Fibroblast of pulmonary artery (primary cell): ENCODE measurements at places on chromosomes 7 and 10.

GRCh38 chr7:142870147-142870559 is 15.3 kb downstream of the EPHB6 start:
- DNase-seq: no peak

DNA sequence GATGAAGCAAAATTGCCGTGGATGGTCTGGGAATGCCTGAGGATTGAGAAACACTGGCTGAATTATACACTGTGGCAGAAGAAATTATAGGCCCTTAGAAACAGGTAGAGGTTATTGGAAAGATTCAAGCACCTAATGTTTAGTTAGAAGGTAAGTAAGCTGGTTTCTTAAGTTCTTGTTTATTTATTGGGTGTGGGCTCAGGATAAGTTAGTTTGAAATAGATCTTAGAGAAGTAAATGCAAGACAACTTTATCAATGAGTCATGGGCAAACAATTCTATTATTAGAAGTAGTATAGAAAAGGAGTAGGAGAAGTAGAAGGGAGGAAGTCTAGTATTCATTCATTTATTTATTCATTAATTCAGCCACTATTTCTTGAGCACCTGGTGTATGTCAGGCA is 96.5 kb downstream of the KAT6B start:
- DNase-seq: no peak

DNA sequence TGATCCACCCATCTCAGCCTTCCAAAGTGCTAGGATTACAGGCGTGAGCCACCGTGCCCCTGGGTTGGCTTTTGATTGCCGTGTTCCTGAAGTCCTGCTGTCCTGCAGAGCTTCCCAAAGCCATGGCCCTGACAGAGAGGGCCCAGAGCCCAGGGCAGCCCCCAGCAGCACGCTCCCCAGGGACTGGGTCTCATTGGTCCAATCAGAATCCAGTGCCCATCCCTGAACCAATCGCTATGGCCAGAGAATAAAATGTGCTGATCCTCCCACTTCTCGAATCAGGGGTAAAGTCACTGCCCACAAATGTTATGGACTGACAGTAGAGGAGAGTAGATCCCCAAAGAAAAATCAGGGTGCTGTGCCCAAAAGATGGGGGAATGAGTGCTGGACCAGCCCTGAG is 5.0 kb upstream of the C10orf105 start:
- no peak for DNase-seq

DNA sequence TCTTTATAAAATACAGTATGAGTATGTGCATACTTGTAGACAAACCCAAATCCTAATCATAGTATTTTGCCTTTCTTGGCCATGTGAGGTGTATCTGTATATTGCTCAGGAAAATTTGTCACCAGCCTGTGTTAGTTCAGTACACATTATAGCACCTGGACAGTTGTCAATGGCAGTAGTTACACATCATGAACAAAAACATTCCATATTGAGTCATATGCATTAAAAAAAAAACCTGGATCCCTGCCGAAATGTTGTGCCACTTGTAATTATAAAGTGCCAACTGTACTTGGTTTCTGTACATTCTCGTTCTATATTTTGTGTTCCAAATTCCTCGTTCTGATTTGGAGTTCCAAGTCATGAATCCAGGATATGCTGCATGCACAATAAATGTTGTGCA is 410.4 kb downstream of the INHBA start:
- DNase-seq: no peak

DNA sequence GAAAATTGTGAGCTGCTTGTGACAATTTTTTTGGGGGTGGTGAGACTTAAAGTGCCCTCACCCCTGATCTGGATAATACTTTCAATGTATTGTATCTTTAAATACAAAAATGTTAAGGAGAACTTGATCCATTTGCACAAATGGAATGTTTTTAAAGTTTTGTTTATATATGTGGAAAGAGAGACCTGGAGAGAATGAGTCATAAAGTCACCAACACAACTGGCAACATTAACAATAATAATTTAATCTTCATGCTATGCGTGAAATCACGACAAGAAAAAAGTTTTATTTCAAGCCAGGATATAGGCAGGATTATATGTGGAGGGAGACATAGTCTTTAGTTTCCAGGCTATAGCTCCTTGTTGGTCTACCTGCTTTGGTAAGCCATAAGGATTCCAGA is 537.5 kb downstream of the GPAM start:
- DNase-seq: no peak

DNA sequence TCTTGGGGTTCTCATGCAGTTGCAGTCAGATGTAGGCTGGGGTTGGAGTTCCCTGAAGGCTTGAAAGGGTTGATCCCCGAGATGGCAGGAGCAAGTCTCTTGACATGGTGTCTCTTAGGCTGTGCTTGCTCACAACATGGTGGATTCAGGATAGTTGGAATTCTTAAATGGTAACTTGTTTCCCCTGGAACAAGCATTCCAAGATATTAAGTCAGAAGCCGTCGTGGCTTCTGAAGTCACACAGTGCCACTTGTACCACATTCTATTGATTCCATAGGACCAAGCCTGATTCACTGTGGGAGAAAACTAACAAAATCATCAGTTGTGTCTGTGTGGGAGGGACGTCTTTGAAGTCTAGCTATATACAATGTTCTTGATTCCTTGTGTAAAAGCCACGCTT is 3.5 kb upstream of the SLC35B4 start:
- no peak for DNase-seq

DNA sequence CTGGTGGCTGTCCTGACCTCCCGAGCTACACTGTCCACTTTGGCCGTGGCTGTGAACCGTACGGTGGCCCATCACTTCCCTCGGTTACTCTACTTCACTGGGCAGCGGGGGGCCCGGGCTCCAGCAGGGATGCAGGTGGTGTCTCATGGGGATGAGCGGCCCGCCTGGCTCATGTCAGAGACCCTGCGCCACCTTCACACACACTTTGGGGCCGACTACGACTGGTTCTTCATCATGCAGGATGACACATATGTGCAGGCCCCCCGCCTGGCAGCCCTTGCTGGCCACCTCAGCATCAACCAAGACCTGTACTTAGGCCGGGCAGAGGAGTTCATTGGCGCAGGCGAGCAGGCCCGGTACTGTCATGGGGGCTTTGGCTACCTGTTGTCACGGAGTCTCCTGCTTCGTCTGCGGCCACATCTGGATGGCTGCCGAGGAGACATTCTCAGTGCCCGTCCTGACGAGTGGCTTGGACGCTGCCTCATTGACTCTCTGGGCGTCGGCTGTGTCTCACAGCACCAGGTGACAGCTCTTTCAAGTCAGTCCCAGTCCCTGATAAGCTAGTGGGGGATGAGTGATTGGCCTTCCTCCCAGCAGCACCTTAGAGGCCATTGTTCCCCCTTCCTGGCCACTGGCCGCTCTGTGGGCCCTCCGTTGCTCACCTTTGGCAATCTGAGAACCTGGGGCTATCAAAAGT is 3.0 kb downstream of the CHPF2 start:
- no peak for DNase-seq

DNA sequence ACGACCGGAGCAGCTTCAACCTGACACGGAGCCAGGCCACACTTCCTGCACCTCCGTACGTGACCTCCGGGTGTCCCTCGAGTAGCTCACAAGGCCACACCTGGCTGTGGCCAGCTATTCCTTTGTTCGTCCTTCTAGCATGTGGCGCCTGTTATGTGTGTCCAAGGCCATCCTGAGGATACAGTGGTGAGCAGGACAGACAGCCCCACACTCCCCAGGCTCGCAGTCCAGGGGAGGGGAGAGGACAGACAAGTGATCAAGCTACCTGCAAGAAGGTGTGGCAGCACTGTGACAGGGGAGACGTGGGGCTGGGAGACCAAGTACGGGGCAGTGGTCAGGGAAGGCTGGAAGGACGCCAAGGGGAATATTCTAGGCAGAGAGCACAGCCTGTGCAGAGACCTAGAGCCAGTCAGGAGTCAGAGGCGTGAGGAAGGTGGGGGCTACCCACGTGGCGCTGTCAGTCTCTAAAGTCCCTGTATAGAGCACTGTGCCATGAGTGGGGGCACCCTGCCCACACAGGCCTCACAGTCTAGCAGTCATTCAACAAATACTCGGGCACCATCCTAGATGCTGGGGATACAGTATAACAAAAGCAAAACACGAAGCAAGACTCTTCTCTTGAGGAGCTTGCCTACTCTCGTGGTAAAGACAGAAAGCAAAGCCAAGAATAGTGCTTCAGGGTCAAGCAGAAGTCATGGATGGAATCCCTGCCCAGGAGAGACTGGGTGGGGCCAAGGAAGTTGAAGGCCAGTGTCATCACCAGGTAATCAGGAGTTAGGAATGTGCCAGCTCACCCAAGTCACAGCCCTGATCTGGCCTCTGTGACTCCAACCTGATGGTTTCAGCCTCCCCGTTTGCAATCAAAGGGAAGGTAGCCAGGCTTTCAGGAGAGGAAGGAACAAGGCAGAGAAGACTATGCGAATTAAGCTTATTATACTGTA is 58.6 kb downstream of the PROSER2 start:
- no peak for DNase-seq

- DNase-seq: peak; percentile 7
Observed at GRCh38 chr7:121262221-121262620, 66.6 kb upstream of the WNT16 start.

- DNase-seq: peak; percentile 75
Observed at GRCh38 chr10:28661035-28661434, 16.3 kb upstream of the BAMBI start.

GRCh38 chr10:89845541-89846280 is 144.3 kb downstream of the KIF20B start:
- peak; percentile 13 for DNase-seq

DNA sequence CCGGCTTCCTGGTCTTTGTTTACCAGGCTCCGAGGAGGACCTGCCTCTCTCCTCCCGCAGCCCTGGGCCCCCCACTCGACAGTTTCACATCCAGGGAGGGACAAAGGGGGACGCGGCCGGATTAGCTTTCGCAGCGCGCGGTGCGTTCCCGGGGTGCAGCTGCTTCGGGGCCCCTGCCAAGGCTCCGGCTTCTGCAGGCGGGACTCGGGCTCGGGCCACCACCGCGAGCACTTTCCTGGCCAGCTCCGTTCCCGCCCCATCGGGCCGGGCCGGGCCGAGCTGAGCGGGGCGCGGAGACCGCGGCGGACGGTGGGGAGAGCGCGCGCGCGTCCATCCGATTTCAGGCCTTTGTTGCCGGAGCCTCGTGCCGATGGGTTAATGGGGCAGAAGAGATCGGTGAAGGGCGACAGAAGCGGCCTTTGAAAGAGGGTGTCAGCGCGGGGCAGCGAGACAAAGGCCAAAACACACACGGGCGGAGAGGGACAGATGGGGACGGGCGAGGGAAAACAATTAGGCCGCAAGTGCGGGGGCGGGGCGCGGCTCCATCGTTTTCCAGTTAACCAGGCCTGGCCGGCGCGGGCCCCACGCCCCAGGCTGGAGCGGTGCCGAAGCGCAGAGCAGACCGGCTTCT is 8.5 kb upstream of the UNCX start:
- DNase-seq: no peak

DNA sequence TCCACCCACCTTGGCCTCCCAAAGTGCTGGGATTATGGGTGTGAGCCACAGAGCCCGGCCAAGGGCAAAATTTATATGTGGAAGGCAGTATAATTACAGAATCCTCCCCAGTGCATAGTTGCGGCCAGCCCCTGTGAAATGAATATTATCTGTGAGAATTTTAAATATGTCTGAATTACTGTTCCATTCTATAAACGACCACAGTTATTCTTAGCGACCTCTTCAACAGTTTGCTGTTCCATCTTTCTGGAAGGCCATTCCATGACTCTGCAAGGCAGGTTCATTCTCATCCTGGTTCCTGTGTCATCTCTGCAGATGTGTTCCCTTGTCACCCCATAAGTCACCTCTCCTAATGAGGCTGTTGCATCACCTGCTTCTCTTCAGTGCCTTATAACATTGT is 90.7 kb downstream of the CCDC3 start:
- DNase-seq: no peak

- no peak for DNase-seq
Observed at GRCh38 chr10:37760817-37761216, 96.6 kb downstream of the ZNF248 start.

DNA sequence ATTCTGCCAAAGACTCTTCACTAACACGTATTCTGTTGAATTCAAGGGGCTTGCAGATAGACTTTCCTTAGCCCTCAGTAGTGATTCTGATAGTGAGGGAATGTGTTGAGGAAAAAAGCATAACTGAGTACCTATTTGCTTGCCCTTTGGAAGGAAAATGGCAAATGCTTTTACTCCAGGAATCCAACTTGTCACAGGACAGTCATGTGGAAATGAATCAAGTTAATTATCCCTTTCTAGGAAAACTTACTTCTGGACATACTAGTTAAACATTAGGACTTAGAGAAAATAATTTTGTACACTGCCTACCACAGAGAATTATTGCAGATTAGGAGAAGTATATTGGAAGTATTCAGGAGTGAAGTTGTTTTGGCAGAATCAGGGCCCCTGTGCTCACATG is 148.9 kb upstream of the SLC13A1 start:
- DNase-seq: no peak

DNA sequence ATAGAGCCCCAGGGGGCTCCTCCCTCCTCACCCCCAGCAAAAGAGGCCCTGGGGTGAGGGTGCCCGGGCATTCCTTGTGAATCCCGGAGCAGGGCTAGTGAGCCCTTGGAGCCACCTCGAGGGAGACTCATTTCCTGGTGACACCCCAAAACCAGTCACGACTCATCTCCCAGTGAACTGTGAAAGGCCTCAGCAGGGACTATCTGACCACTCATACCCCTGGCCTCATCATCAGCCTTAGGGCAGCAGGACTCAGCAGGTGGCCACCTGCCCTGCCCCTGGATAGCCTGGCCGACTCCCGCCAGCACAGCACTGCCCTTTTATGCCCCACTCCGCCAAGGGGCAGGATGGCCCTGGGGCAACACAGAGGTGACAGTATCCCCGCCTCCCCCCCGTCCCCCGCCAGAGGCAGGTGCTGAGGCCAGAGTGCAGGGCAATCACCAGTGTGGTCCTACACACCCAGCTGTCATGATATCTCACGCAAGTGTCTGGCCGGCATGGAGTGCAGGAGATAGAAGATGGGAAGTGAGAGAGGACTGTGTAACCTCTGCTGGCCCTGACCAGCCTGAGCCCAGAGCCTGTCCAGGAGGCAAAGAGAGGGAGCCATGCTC is 3.2 kb downstream of the SNCG start:
- DNase-seq: no peak

GRCh38 chr10:28280652-28281051 is 22.2 kb downstream of the MPP7 start:
- peak; percentile 17 for DNase-seq

GRCh38 chr7:20270371-20270770 is 53.2 kb upstream of the MACC1 start:
- DNase-seq: no peak

- DNase-seq: no peak
Observed at GRCh38 chr10:15843695-15844094, 16.6 kb downstream of the MINDY3 start.

- no peak for DNase-seq
Observed at GRCh38 chr7:55081068-55081467, 62.3 kb downstream of the EGFR start.

GRCh38 chr7:116955801-116956476 is 2.6 kb downstream of the ST7 start:
- peak; percentile 63 for DNase-seq

- no peak for DNase-seq
Observed at GRCh38 chr7:29495653-29496052, 68.0 kb upstream of the PRR15 start.

DNA sequence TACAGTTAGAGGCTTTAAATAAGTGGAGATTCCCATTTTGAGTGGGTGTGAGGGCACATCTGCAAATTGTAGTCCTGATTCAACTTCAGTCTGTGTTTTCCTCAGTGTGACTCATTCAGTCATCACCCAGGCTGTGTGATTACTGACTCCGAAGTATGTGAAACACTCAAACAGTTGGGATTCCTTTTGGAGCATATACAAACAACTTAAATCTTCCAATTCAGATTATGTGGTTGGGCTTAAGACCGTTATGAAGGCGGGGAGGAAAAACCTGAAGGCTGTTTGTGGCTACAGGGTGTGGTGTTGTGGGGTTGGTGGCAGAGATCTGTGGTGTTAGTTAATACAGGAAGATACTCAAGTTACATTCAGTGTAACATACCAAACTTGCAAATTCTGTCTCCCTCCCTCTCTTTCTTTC is 259.7 kb upstream of the FERD3L start:
- peak; percentile 95 for DNase-seq
